Astrocyte (in vitro differentiated cells and primary cell): ENCODE measurements at places on chromosomes 16 and 17.

DNA sequence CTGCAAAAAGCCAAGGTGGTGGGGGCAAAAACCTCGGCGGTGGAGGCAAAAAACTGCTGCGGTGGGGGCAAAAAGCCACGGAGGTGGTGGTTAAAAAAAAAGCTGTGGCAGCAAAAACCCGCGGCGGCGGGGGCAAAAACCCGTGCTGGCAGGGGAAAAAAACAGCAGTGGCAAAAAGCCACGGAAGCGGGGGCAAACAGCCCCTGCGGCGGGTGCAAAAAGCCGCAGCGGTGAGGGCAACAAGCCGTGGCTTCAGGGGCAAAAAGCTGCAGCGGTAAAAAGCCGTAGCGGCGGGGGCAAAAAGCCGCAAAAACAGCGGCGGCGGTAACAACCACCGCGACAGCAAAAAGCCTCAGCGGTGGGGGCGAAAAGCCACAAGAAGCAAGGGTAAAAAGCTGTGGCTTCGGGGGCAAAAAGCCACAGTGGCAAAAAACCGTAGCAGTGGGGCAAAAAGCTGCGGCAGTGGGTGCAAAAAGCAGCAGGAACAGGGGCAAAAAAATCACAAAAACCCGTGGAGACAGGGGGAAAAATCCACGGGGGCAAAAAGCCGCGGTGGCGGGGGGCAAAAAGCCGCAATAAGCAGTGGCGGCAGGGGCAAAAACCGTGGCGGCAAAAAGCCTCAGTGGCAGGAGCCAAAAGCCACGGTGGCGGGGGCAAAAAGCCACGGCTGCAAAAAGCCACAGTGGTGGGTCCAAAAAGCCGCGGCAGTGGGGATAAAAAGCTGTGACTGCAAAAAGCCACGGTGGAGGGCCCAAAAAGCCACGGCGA, 193.7 kb downstream of the SHCBP1 start:
- no peak for DNase-seq

- DNase-seq, result peak; percentile 52
Observed at GRCh38 chr17:71902894-71903506, 217.8 kb upstream of the SOX9 start.

GRCh38 chr16:51657848-51658247, 506.8 kb upstream of the SALL1 start:
- no peak for DNase-seq

GRCh38 chr17:77145612-77146245, 5.0 kb downstream of the SEC14L1 start:
- peak; percentile 80 for DNase-seq

GRCh38 chr16:27556471-27556870, 6.5 kb downstream of the KATNIP start:
- DNase-seq, result no peak

DNA sequence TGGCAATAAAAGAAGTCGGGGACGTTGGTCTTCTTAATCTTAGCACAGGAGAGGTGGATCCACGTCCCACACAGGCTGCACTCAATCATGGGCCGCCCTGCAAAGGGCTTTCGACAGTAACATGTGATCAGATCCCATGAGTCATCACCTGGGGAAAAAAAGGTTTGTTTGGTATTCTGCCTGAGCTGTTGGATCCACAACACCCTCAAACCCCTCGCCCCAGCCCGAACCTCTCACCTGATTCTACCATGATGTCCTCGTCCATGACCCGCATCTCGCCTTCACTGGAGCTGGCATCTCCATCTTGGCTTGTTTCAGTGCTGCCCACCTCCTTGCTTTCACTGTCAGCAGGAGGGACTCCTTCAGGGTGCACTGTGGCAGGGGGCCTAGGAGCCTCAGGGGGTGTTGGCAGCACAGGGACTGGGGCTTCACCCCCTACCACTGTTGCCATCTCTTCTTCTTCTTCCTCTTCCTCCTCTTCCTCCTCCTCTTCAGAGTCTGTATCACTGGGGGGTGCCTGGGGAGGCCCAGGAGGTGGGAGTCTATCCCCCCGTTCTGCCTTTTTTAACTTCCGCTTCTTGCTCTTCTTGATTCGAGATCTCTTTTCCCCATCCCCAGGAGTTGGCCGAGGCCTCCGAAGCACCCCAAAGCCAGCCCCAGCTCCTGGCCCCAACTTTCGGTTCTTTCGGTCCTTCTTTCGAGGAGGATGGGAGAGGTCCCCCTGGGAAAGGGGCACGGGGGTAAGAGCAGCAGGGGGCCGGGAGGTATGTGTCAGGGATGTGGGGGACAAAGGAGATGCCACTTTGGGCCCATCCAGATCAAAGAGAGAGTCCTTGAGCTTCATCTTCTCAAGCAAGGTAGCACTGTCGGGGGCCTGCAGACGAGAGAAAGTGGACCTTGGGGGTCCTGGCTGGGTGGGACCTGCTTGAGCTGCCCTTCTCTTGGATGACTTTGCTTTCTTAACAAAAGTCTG, 1.7 kb upstream of the DVL2 start:
- DNase-seq, result peak; percentile 40

DNA sequence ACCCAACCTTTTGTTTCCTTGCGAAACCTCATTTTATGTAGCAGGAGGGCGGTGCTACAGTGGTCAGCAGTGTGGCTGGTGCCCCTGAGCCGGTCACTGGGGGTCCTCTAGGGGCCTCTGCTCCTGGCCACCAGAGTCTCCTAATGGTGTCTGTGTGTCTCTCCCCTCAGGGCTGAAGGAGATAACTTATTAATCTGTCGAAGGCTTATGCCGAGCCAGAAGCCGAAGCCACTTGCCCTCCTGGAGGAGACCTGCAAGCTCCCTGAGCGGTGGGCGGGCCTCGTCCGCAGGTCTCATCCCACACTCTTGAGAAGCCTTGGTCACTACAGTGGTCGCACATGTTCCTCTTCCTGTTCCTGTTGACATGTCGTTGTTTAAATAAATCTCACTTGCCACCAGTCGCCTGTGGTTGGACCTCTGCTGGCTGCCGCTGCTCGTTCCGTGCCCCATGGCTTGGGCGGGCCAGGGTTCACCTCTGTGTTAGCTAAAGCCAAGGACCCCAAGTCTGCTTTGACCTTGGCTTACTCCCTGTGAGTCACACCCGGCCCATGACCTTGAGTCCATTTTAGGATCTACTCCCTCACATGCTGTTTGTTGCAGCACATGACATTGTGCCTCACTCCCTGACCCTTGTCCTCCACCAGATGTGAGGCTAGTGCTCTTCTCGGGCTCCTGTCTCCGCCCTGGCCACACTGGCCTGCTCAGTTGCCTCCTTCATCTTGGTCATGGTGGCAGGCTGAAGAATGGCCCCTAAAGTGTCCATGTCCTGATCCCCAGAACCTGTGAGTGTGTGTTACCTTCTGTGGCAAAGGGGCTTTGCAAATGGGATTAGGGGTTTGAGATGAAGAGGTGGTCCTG, 38.7 kb upstream of the AQP8 start:
- DNase-seq, result no peak

DNA sequence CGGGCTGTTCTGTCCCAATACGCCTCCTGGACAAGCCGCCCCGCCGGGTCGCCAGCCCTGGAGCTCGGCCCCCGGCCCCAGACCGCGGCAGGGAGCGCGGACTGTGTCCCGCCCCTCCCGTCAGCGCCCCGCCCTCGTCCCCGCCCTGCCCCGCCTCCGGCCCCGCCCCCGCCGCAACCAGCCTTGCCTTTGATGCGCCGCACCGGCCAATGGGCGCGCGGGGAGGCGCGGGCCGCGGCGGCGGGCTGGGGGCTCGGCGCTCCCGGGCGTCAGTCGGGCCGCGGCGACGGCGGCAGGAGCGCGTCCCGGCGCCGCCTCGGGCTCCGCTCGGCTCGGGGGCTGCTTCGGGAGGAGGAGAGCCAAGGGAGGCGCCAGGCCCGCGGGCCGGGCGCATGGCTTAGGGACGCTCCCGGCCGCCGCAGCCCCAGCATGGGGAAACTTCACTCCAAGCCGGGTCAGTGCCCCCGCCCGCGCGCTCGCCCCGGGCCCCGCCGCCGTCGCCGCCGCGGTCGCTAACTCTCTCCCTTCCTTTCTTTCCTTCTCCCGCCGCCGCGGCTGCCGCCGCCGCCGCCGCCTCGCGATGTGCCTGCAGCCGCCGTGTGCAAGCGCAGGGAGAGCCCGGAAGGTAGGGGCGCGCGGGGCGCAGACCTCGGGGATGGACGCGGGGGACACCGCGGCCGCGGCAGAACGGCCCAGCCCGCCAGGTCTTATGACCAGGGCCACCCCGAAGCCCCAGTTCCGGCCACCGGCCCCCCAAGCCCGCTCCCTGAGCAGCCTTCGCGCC, at the start of gene NKD1:
NKD1 (plus strand) TSS at position 272 of the 784 bp plus-strand sequence; CDS start at position 430, 158 bp downstream.
- peak; percentile 10 for DNase-seq

- no peak for DNase-seq
Observed at GRCh38 chr16:1026057-1026783, 44.6 kb downstream of the SOX8 start.

- peak; percentile 25 for DNase-seq
Observed at GRCh38 chr17:42016411-42016831, 818 bp downstream of the DNAJC7 start.

DNA sequence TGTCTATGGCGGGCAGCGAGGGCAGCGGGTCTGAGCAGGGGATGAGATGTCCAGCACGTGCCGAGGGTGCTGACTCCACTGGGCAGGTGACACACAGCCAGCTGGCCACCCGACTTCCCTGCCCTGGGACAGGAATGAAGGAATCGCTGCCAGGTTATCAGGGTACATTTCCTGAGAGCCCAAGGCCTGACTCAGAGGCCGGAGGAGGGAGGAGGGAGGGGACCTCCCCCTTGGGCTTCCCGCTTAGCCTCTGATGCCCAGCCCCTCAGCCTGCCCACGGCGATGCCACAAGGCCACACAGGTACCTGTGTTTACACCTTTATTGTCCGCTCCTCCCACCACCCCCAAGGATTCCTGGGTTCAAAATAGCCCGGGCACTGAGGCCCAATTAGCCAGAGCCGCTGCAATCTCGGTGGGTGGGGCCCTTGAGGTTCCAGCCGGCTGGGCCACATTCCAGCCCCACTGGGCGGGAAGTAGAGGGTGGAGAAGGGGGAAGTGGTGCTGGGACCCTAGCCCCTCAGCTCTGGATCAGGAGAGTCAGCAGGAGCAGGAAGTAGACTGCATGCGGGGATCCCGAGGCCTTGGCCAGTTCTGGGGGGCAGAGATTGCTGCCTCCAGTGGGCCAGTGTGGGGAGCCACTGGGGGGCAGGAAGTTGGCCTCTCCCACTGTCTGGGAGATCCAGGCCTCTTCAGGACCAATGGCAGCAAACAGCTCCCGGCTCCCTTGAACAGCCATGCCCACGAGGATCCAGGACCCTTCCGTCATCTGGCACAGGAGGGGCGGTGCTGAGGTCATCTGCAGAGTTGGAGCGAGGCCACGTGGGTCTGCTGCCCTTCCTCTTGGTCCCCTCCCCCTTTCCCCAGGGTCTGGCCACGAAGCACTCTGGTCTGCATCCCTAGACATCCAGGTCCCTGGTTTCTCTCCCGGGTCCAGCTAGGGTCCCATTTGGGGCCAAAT, 3.4 kb upstream of the PRSS8 start:
- peak; percentile 65 for DNase-seq

- peak; percentile 64 for DNase-seq
Observed at GRCh38 chr17:37710344-37710886, 34.4 kb downstream of the HNF1B start.

DNA sequence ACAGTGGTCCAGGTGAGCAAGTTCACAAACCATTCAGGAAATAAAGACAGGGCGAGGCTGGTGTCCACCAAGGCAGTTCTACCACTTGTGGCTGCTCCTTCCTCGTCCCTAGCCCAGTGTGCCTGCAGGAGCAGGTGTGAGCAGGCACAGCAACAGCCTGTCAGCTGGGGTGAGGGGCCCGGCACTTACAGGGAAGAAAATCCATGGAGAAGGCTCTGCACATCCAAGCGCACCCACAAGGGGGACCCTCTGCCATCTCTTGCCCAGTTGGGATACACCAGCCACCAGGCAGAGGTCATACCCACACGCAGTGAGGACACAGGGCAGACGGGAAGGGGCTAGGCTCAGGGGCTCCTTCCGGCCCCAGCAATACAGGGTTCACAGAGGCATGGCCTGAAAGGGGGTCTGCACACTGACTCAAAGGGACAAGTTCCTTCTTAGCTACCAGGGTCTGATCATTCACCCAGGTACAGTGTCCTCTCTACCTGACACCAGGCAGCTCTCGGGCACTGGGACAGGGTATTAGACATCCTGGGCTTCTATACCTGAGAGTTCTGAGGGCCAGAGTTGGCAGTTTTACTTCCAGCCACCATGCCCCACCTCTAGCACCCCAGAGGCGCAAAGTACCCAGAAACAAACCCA, 27.0 kb downstream of the CDIP1 start:
- DNase-seq, result no peak

DNA sequence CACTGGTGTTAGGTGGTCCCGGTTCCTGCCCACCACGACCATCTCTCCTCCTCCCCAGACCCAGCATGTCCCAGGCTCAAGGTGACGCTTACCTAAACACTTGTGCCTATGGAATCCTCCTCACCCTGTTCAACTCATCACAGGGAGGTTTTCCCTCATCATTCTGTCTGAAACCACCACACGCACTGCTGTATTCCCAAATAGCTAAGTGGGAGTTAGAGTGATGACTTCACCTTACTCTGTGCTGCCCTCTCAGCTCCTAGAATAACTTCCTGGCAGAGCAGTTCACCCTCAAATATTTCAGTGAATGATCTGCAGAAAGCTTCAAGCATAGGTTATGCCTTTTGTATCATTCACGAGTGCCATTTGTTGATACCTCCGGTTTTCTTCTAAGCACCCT, 216.5 kb downstream of the CPPED1 start:
- DNase-seq, result no peak

DNA sequence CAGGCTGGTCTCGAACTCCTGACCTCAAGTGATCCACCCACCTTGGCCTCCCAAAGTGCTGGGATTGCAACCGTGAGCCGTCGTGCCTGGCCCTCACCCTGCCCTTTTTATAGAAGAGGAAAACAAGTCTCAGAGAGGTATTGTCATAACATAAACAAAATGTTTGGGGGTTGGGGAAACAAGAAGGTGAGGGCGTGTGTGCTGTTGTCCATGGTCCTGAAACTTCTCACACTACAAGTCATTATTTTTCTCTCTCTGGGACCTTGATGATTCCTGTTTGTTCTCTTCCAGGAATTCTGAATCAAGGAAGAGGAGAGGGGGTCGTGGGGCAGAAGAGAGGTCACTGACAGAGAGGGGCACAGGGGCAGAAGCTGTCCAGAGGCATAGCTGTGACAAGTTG, 160.2 kb upstream of the LHX1 start:
- DNase-seq, result peak; percentile 17

- no peak for DNase-seq
Observed at GRCh38 chr16:74053826-74054225, 242.8 kb upstream of the PSMD7 start.

DNA sequence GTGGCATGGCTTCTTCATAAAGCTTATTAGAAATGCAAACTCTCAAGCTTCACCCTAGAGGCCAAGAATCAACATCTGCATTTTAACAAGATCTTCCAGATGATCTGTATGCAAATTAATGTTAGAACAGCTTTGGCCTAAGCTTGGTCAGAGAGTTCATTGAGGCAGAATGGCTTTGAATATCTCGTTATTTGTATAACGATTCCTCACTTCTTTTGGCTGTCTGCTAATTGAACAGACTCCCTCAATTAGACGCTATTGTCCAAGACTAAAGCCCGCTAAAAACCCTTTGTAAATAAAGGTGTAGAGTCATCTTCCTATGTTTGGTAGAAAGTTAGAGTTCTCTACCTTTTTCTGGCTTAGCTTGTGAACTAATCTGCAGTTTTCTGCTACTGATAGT, 1453.7 kb downstream of the CDH8 start:
- no peak for DNase-seq

GRCh38 chr16:68719993-68720489, 17.1 kb upstream of the CDH1 start:
- no peak for DNase-seq
